Activated CD8-positive, alpha-beta memory T cell treated with anti-CD3 and anti-CD28 coated beads, Interleukin-2, amount 50 U/mL, for 4 hours (primary cell): ENCODE measurements at places on chromosomes 7 and 10.

- DNase-seq: no peak
Observed at GRCh38 chr7:80141376-80141775, 6.7 kb downstream of the GNAI1 start.

DNA sequence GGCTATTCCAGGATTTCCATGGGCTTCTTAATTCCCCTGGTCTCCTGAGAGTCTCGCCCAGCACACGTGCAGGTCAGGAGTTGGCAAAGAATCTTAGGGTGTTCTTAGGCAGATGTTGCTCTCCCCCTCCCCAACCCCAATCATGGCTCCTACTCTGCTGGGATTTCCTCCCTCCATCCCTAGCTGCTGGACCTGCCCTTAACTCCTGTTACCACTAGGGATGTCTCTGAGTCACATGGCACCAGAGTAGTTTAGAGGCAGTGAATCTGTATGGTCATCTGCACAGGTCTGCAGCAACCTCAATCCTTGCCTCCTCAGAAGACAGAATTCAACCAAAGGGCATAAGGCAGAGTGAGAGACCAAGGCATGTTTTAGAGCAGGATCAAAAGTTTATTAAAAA, 51.8 kb upstream of the CHST3 start:
- DNase-seq: no peak

- no peak for DNase-seq
Observed at GRCh38 chr7:29865526-29865925, 59.2 kb downstream of the WIPF3 start.

- DNase-seq: no peak
Observed at GRCh38 chr10:7773845-7774801, 13.7 kb downstream of the KIN start.

- DNase-seq: peak; percentile 40
Observed at GRCh38 chr10:22693371-22693784, 21.0 kb downstream of the PIP4K2A start.

- no peak for DNase-seq
Observed at GRCh38 chr10:45239642-45240041, 75.8 kb downstream of the OR13A1 start.

- peak; percentile 77 for DNase-seq
Observed at GRCh38 chr10:101014230-101014884, 14.7 kb downstream of the LZTS2 start.

- no peak for DNase-seq
Observed at GRCh38 chr10:117259279-117259678, 18.4 kb downstream of the SLC18A2 start.

GRCh38 chr10:47230482-47230881, 69.5 kb upstream of the GDF10 start:
- no peak for DNase-seq

GRCh38 chr10:12704488-12704887, 297.0 kb downstream of the CCDC3 start:
- no peak for DNase-seq

DNA sequence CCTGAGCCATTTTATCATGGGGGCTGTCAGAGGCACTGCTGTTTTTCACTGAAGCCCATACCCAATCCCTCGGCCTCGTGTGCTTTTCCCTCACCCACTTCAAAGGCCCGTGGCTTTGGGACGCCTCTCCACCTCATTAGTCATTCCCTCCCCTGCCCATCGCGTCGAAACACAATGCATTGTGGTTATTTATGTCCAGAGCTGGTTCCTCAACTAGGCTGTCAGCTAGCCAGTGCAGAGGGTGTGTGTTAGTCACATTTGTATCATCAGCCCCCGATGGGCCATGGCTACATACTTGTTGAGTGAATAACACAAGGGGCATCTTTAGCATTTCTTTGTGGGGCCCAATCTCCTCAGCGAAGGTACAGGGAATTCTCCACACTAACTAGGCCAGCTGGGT, 3.8 kb upstream of the CRCP start:
- no peak for DNase-seq

- DNase-seq: no peak
Observed at GRCh38 chr7:730501-731439, 3.7 kb upstream of the PRKAR1B start.

DNA sequence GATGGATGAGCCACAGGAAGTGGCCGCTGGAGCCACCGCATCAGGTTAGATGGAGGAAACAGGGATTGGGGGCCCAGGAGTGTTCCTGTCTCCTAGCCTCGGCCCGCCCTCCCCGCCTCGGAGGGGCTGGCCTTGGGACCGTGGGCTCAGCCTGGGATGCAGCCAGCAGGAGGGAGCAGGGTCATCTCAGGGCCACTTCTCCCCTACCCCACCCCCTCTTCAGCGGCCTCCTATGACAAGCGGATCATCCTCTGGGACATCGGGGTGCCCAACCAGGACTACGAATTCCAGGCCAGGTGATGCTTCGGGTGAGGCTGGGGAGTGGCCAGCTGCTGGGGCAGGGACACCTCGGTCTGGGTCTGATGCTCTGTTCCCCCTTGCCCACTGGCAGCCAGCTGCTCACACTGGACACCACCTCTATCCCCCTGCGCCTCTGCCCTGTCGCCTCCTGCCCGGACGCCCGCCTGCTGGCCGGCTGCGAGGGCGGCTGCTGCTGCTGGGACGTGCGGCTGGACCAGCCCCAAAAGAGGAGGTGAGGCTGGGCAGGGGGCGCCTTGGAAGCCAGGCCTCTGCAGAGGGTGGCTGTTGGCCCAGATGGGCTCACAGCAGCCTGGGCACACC, 4.7 kb downstream of the LRWD1 start:
- no peak for DNase-seq

- DNase-seq: no peak
Observed at GRCh38 chr10:121524157-121524817, 74.0 kb downstream of the FGFR2 start.

- no peak for DNase-seq
Observed at GRCh38 chr7:94055963-94056362, 51.8 kb upstream of the BET1 start.

GRCh38 chr7:5177060-5177459, 13.0 kb upstream of the WIPI2 start:
- no peak for DNase-seq

DNA sequence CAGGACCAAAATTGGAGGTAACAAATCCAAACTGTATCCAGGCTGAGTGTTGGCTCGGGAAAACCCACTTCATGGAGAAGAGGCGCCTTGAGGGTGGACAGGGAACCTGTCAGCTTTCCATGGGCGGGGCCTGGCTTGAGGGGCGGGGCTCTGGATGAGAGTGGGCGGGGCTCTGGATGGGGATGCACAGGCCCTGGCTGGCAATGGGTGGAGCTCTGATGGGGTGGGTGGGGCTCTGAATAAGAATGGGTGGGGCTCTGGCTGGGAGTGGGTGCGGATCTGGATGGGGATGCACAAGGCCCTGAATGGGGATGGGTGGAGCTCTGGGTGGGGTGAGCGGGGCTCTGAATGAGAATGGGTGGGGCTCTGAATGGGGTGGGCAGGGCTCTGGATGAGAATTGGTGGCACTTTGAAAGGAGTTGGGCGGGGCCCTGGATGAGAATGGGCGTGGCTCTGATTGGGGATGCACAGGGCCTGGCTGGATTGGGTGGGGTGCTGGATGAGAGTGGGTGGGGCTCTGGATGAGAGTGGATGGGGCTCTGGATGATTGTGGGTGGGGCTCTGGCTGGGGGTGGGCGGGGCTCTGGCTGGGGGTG, 96.6 kb upstream of the NPTX2 start:
- DNase-seq: no peak

- DNase-seq: no peak
Observed at GRCh38 chr10:75654772-75655171, 223.3 kb downstream of the LRMDA start.

DNA sequence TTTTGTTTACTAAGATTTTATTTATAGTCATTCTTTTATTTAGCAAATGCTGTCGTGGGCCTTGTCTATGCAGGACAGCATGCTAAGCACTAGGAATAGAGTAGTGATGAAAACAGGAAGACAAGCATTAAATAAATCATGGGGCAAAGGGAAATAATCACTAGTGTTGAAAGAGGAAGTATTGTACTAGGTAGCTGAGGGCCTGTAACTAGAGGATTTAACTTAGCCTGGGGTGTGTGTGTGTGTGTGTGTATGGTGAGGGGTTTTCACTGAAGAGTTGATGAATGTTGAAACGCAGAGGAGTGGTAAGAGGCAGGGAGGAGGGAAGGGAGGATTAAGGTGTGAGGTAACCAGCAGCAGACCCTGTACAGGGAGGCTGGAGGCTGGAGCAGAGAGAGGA, 446.4 kb downstream of the SDK1 start:
- DNase-seq: no peak

DNA sequence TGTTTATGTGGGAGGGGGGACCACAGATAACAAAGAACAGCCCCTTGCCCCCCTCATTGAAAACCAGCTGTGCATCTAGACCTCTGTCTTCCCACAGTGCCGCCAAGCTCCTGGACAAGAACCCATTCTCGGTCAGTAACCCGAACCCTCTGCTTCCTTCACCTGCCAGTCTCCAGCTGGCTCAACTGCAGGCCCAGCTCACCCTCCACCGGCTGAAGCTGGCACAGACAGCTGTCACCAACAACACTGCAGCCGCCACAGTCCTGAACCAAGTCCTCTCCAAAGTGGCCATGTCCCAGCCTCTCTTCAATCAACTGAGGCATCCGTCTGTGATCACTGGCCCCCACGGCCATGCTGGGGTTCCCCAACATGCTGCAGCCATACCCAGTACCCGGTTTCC, 91.0 kb upstream of the PDCD4 start:
- DNase-seq: no peak

- no peak for DNase-seq
Observed at GRCh38 chr7:90224195-90224594, 12.7 kb downstream of the STEAP2 start.

GRCh38 chr10:97596101-97597082, 6.9 kb downstream of the C10orf62 start:
- no peak for DNase-seq

- DNase-seq: no peak
Observed at GRCh38 chr7:45178241-45179225, 20.9 kb downstream of the RAMP3 start.

GRCh38 chr10:23643111-23643780, 204.4 kb downstream of the OTUD1 start:
- DNase-seq: no peak

- DNase-seq: no peak
Observed at GRCh38 chr7:123432601-123433000, 101.8 kb downstream of the IQUB start.

DNA sequence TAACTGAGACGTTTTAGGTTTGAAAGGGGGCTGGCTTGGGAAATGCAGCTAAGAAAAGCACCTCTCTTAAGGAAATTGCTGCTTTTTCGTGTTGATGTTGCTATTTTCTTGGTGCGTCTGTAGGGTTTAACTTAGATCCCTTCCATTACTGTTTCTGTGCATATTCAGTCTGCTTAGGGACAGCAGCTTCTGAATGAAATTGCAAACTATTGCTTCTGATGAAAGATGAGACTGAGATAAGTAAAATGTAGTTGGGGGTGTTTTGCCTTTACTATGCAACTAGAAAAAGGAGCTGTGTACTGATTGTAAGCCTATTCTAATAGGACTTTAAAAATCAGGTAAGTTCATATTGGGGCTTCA, 772 bp downstream of the HDAC9 start:
- no peak for DNase-seq

GRCh38 chr10:98270073-98270740, 2.2 kb upstream of the LOXL4 start:
- no peak for DNase-seq

DNA sequence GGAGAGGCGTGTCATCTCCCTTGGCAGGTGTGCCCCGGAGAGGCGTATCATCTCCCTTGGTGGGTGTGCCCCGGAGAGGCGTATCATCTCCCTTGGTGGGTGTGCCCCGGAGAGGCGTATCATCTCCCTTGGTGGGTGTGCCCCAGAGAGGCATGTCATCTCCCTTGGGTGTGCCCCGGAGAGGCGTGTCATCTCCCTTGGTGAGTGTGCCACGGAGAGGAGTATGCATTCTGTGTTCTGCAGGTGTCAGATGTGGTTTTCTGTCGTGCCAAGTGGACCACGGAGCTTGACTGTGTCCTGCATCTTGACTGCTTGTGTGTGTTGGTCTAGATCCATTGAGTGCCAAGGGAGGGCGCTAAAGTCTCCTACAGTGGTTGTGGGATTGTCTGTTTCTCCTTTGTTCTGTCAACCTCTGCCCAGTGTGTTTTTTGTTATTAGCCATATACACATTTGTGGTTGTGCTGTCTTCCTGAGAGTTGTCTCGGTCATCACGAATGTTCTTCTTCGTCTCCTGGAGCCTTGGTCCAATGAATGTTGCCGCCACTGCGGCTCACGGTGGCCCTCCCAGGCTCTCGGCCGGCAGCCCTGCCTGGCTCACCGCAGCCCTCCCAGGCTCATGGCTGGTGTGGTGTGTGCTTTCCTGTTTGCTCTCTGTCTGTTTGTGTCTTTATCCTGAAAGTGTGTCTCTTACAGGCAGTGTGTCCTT, 96.8 kb downstream of the INPP5A start:
- peak; percentile 8 for DNase-seq

DNA sequence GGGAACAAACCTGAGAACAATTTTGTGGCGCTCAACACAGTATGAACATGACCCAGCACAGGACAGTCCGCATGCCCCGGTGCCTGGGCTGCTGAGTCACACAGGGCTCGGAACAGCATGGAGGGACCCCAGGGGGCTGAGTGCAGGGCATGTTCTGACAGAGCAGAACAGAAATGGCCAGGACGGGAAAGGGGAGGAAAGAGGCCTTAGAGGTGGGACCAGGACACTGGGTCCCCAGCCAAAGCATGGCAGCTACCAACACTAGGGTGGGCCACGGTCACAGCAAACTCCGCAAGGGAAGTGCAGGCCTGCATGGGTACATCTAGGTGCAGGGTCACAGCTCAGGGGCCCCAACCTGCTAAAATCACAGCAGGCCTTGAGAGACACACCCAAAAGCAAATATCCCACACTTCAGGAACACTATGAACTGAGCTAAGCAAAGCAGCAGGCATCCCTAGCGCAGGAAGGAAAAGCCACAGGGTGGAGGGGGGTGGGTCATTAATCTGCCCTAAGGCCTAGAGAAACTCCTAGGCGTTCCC, 5.6 kb downstream of the IMPDH1 start:
- DNase-seq: no peak

DNA sequence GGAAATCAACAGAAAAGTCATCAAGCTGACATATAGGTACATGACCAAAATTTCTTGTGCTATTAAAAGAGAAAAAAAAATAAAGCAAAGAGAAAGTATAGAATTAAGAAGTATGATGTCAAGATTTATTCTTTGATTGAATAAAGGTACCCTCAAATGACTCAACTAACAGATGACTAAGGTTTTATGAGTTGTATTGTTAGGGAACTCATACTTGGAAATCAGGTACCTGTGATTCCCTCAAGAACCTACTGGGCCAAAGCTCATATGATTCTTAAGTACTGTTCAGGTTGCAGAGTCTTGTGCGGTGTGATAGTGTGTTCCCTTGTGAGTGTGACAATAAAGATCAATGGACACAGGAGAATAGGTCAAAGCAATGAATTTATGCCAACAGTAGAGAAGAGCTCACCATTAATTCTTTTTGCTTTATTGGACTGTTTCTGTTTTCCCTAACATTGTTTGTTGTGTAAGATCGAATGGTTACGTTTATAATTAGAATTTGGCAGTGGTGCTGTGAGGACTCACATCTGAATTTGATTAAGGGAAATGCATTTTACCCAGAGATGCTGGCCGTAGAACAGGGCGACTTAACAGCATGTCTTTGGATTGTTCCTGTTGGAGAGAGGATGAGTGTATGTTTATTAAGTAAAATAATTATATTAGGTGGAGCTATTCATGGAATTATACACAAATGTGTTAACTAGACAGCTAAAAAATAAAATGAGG, 293.2 kb upstream of the SEMA3D start:
- DNase-seq: no peak

- no peak for DNase-seq
Observed at GRCh38 chr10:58384095-58384494, 1.1 kb upstream of the TFAM start.
